ENCODE measurements at places on chromosomes 12 and 14.

DNA sequence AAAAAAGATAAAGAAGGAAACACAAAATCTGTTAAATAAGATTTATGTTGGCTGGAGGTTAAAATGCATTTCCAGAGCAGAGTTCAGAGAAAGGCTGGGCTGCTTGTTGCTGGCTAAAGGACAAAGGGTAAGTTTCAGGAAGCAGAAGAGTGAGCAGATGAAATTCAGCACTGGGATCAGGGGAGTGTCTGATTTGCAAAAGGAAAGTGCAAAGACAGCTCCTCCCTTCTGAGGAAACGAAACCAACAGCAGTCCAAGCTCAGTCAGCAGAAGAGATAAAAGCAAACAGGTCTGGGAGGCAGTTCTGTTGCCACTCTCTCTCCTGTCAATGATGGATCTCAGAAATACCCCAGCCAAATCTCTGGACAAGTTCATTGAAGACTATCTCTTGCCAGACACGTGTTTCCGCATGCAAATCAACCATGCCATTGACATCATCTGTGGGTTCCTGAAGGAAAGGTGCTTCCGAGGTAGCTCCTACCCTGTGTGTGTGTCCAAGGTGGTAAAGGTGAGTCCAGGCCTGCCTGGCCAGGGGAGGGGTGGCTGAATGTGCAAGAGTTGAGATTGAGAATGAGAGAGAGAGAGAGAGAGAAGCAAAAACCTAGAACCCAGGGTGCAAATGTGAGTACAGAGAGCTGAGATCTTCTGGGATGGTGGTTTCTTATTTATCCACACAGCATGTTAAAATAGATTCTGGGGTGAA lies at the start of gene OAS1:
Gene OAS1 (plus strand): TSS at position 251 of the 703 bp plus-strand sequence. CDS start 78 bp downstream, at position 329.
- peak; percentile 76 for DNase-seq

DNA sequence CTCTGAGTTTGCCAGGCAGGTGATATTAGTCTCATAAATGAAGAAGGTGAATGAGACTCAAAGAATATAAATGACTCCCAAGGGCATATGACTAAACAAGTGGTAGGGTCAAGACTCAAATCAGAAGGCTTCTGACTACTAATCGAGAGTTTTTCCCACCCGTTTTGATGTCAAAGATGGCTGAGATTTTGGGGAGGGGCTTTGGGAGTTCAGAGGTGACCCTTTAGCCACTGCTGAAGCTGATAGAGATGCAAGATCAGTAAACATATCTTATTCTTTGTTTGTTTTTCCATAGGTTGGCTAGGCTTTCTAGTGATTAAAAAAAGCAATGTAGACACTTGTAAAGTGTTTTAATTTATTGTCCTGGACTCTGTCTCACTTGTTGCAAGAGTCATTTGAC lies 239.6 kb upstream of the PLEKHG7 start:
- no peak for DNase-seq

DNA sequence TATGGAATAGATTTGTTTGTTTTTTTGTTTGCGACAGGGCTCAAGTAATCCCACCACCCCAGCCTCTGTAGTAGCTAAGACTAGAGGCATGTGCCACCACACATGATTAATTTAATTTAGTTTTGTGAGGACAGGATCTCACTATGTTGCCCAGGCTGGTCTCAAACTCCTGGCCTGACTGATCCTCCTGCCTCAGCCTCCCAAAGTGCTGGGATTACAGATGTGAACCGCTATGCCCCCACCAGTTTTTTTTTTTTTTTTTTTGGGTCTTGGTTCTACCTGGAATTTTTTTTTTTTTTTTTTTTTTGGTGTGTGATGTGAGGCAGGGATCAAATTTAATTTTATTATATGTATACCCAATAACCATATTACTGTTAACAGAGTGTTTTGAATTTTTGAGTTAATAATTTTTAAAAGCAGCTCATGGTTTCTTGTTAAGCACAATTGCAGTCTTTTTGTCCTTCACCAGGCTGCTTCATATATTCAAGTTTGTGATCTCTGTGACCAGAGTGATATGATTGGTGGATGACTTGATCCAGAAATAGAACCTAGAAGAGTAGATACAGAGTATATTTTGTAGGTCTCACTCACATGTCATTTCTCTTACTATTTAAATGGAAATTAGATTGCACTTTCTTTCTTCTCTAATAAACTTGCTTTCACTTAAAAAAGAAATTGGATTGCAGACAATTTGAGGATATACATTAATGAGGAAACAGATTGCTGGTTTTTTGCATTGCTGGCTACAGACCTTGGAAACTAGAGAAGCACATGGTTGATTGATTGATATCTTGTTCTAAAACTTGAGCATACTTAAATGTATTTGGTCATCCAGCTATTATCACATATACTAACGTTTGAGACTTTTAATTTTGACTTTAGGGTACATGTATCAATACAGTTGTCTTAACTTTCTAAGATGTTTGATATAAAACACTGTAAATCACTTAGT lies 13.2 kb downstream of the ADIPOR2 start:
- no peak for DNase-seq

- DNase-seq: no peak
Observed at GRCh38 chr12:104384141-104384880, 72.4 kb upstream of the CHST11 start.

- no peak for DNase-seq
Observed at GRCh38 chr14:89458713-89459420, 41.8 kb upstream of the FOXN3 start.

DNA sequence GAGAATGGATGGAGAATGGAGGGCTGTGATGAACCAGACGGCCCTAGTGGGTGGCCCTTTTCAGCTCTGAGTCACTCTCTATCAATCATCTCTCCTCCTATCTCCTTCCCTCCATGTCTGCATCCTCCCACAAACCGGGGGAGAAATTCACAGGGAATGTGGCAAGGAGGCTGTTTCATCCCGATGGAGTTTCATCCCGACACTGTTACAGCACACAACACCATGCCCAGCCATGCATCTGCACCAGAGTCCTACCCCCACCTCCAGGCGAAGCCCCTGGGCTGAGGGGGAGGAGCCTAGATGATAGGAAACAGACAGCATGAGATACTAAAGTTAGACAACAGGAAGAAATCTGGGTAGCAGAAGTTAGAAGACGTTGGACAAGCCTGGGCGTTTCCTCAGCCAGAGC lies 20.8 kb downstream of the SLC8B1 start:
- DNase-seq: no peak

DNA sequence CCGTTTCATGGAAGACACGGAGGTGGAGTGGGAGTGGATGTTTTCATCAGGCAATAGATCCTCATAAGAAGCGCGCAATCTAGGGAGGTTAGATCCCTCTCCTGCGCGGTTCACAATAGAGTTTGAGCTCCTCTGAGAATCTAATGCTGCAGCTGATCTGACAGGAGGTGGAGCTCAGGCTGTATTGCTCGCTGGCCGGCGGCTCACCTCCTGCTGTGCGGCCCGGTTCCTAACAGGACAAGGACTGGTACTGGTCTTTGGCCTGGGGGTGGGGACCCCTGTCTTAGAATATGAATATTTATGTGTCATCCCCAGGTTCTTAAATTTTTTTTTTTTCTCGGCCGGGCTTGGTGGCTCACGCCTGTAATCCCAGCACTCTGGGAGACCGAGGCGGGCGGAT lies 36.7 kb downstream of the PRICKLE1 start:
- DNase-seq: no peak

DNA sequence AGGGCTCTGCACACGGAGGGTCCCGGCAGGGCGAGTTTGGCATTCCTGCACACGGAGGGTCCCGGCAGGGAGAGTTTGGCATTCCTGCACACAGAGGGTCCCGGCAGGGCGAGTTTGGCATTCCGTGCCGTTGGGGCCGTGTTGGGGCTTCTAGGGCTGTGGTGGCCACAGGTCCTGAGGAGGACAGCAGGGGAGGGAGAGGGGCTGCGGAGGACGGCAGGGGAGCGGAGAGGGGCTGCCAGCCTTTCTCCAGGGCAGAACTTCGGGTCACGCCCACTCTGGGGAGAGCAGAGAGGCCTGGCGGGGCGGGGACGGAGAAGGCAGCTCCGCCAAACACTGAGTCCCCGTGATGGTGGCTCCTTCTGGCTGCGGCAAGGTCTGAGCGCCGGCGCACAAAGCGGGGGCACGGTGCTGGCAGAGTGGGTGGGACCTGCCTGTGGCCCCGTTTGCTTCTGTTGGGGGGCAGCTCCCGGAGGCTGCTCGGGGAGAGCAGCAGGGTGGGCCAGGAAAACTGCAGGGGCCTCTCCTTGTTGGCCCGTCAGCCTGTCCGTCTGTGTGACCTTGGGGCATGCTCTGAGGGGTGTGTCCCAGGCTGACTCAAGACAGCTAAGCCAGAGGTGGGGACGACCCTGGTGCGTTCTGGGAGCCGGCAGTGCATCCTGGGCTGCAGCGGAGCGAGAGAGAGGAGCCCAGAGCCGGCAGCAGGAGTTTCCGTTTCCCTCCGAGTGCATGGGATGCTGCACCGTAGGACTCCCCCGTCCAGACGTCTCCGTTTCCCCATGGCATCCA lies 60.2 kb downstream of the LRCOL1 start:
- peak; percentile 45 for DNase-seq

DNA sequence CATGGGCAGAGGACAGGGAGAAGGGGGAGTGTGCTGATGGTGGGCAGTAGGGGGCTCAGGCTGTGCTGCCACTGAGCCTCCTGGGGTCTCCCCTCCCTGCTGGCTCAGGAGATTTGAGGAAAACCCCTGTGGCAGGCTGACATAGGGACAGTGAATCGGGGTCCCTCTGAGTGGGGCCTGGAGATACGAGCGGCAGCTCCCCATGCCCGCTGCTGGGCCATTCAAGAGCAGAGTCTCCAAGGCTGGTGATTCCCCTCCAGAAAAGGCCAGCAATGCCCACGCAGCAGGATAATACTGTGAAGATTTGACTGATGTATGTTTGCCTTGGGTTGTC lies 288.7 kb upstream of the SFSWAP start:
- no peak for DNase-seq

DNA sequence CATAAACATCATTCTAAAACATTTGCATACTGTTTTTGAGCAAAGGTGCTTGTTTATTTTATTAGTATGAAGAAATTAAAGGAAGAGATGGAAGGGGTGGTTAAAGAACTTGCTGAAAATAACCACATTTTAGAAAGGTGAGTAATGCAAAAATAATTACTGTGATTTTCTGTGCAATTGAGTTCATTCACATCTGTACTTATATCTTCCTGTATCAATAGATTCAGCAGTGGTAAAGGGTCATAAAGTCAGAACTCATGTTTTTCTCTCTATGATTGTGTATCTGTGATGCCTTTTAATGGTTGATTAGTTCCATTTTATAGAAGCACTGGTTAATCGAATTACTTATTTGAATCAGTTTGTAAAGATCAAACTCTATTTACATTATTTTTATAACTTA lies 46.0 kb downstream of the TBK1 start:
- DNase-seq: no peak

DNA sequence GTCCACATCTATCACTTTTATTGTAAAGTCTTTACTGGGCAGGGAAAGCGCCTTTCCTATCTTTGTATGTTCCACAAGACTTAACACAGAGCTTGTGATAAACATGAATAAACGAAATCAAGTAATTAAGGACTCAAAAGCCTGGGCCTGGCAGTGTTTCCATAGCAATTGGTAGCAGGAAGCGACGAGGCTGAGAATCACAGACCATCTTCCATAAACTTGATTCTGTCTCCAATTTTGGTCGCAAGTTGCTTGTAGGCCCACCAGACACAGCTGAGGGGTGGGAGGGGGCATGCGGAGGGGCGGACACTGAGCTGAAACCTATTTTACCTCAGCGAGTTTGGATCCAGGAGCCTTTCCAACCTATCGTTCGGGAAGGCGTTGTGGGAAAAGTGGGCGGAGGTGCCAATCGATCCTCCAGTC lies 302 bp downstream of the CCDC38 start:
- no peak for DNase-seq

GRCh38 chr14:32998433-32998832 lies 59.8 kb downstream of the NPAS3 start:
- peak; percentile 39 for DNase-seq
